ENCODE measurements at places on chromosomes 12 and 14.

DNA sequence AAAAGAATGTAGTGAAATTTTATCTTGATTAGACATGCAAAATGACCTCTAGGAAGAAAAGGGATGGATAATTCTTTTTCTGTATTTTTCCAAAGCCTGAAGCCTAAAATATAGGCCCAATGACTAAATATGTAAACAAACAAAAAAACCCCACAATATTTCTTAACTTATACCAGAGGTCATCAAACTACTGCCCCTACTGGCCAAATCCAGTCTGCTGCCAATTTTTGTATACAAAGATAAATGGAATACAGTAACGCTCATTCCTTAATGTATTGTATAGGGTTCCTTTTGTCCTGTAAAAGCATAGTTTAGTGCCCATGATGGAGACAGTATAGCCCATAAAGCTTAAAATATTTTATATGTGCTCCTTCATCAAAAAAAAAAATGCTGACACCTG lies 145.7 kb upstream of the ALG10 start:
- no peak for DNase-seq

GRCh38 chr12:45216983-45217485 lies 1.1 kb downstream of the ANO6 start:
- no peak for DNase-seq

- no peak for DNase-seq
Measured at GRCh38 chr12:89379148-89379838, 27.0 kb upstream of the DUSP6 start.

DNA sequence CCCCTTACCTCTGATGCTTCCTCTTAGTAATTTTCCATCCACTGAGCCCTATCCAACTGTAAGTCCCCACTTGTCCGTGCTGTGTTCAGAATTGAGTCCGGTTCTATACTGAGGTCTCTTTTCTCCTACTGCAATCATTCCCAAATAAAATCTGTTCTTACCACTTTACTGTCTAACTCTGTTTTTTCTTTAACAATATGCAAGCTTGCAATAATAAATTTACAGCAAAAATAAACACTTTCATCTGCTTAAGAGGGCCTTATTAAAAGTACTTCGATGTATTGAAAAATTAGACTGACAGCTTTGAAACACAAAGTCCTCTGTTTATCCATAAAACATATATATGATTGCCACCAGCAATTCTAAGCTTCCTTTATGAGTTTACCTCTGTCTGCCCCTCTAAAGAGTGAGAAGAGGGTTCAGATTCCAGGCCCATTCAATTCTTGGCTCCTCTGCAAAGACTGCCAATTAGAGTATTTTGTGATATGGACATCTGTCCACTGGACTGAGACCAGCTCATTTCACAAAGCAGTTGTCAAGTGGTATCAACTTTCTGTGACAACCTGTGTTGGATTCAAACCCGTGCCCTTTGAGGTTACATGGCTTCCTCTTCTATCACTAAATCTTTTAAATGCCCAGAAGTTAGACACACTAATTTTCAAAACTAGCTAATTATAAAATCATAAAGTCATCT lies 39.9 kb upstream of the G2E3 start:
- DNase-seq = no peak

- no peak for DNase-seq
Measured at GRCh38 chr14:104599446-104599845, 5.1 kb downstream of the TMEM179 start.

Measured in stimulated activated CD4-positive, alpha-beta T cell treated with anti-CD3 and anti-CD28 coated beads, Interleukin-2, amount 100 ng/mL, for 24 hours (primary cell).